ENCODE measurements at places on chromosomes 3 and 15.

- no peak for DNase-seq
Measured at GRCh38 chr3:171881251-171881650, 38.1 kb downstream of the TMEM212 start.

DNA sequence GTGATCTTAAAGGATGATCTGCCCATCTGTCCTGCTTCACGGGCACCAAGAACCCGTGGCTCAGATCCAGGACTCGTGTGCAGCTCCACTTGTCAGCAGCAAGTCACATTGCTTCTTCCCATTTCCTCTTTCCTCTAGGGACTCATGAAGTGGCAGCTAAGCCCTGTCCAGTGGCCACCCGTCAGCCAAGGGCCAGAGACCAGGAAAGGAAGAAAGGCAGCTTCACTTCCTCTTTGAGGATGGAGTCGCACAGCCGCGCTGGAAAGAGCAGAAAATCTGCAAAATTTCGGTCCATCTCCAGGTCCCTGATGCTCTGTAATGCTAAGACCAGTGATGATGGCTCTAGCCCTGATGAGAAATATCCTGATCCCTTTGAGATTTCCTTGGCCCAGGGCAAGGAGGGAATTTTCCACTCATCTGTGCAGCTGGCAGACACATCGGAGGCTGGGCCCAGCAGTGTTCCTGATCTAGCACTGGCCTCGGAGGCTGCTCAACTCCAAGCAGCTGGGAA is 28.5 kb downstream of the IL16 start:
- no peak for DNase-seq

- DNase-seq: no peak
Measured at GRCh38 chr15:82873000-82873680, 63.7 kb downstream of the WHAMM start.

GRCh38 chr3:148711981-148712666 is 14.4 kb downstream of the AGTR1 start:
- no peak for DNase-seq

DNA sequence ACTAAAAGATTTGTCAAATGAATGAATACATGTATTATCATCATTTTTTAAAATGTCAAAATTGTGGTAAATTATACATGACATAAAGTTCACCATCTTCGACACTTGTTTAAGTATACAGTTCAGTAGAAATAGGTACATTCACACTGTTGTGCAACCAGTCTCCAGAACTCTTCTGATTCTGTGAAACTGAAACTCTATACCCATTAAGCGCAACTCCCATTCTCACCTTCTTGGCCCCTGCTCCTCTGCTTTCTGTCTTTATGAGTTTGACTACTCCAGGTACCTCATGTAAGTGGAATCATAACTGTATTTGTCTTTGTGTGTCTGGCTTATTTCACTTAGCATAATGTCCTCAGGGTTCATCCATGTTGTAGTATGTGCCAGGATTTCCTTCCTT is 50.1 kb upstream of the KBTBD8 start:
- no peak for DNase-seq

DNA sequence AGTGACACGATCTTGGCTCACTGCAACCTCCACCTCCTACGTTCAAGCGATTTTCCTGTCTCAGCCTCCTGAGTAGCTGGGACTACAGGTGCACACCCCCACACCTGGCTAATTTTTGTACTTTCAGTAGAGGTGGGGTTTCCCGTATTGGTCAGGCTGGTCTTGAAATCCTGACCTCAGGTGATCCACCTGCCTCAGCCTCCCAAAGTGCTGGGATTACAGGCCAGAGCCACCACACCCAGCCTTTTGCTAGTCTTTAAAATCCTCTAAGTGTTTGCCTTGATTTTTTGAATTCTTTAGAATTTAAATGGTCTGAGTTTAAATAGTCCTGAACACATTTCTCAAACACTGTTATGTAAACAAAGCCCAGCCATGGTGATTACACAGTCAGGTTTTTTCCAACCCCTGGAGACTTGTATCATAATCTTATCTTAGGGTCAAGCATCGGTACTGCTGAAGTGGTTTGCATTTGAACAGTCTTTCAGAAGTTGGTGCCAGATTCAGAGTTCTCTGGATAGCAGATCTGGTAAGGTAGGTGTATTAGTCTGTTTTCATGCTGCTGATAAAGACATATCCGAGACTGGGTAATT is 28.2 kb upstream of the PIAS1 start:
- DNase-seq: no peak

DNA sequence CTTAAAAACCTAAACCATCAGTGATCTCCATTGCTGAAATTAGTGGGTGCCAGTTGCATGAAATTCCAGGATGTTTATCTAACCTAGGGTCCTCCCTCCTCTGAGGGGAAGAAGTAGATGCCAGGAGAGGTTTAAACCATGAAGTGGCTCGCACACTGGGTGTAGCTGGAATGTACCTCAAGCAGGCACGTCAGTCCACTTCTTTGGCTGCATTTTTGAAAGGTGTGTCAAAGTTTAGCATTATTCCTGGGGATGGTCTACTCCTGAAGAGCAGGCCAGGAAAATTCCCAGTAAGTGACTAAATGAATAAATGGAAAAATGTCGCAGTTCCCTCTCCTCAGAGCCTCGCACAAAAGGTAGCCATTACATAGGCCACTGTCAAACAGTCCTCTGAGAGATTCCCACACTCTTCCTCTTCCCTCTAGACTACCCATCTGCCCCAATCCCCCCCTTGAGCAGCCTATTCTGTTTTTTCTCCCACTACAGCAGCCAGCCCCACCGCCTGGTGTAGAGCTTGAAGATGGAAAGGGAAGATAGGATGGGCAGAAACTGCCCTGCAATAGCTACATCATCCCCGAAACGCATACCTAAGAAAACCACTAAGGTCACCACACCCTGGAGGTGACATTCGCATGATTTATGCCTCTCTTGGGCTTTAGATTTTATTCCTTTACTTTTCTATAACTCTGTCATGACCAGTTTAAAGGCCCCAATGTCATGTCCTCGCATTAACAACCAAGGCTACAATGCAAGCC is 655 bp upstream of the TMOD3 start:
- no peak for DNase-seq

DNA sequence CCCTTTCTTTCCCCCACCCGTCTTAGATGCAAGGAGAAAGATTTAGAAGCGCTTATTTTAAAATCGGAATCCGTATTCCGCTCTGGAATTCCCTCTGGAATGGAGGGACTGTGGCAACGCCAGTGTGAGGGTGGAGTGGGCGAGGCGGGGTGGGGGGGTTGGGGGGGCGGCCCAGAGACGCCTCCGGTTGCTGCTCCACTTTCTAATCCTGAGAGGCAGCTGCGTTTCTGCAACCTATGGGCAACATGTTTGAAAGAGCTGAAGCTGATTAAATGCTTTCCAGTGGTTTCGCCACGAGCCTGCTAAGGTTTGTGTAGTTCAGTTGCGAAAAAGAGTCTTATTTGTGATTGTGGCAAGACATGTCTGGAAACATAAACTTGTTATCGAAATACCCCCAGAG is at the start of gene CCK:
CCK (minus strand) TSS at position 101 of the 400 bp plus-strand sequence. CDS start 2,555 bp downstream, outside the sequence.
- no peak for DNase-seq

- DNase-seq: no peak
Measured at GRCh38 chr3:113147681-113148261, 63.6 kb upstream of the BOC start.

- DNase-seq: peak; percentile 41
Measured at GRCh38 chr3:129305592-129306091, 27.0 kb downstream of the HMCES start.

GRCh38 chr15:70126362-70126761 is 28.6 kb upstream of the TLE3 start:
- no peak for DNase-seq

DNA sequence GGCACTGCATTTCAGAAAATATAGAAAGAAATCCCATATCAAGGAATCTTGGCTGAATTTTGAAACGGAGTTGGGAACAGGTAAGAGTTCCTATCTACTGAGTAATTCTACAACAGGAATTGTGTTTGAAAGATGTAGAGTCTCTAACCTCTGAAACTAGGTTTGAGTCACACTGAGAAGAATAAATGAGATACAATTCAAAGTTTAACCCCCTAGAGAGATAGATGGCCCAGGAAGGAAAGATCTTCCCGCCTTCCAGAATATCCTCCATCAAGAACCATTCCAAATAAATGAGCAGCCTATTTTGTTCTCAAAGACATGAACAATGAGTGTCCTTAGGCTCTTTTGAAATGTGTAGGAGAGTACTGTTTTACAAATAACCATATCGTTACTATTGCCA is 2.9 kb upstream of the ANP32A start:
- DNase-seq: no peak

DNA sequence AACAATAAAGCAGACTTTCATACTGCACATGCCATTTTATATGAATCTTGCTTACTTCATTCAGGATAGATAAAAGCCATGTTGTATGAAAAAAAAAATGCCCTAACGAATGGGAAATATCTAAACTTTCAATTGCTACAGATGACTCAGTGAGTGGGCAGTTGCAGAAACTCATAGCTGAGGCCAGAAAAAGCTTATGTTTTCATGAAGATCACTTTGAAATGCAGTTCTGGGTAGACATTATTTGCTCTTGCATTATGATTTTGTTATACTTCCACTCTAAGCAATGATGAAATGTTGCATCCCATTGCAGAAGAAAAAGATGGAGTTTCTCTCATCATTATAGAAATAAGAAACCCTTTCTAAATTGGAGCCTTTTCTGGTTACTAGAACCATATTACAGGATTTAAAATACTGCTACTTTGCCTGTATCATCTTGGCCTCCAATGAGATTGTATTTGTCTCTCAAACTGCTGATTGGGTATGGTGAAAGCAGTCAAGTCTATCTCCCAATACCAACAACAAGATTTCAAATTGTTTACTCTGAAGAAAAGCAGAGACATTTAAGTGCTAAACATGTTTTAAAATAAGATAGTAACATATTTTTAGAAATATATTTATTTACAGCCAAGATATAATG is 17.0 kb downstream of the PEAK1 start:
- no peak for DNase-seq

- DNase-seq: no peak
Measured at GRCh38 chr3:172465281-172465680, 17.0 kb upstream of the GHSR start.

DNA sequence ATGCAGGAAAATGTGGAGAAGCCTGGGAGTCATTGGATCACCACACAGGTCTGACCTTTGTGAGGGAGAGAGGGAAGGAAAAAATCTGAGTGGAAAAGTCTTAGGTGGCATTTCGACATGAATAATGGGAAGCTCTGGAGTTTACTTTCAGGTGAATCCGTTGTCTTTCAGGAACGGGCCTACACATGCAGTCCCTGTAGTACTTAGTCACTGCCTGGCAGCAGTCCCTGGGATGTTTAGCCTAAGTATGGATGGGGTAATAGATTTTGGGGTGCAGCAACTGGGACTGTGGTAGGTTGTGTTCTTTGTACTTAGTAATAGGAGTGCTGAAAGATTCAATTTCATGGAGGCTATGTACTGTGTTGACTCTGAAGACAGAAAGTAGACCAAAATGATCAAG is 227.5 kb upstream of the EPHA3 start:
- DNase-seq: no peak

DNA sequence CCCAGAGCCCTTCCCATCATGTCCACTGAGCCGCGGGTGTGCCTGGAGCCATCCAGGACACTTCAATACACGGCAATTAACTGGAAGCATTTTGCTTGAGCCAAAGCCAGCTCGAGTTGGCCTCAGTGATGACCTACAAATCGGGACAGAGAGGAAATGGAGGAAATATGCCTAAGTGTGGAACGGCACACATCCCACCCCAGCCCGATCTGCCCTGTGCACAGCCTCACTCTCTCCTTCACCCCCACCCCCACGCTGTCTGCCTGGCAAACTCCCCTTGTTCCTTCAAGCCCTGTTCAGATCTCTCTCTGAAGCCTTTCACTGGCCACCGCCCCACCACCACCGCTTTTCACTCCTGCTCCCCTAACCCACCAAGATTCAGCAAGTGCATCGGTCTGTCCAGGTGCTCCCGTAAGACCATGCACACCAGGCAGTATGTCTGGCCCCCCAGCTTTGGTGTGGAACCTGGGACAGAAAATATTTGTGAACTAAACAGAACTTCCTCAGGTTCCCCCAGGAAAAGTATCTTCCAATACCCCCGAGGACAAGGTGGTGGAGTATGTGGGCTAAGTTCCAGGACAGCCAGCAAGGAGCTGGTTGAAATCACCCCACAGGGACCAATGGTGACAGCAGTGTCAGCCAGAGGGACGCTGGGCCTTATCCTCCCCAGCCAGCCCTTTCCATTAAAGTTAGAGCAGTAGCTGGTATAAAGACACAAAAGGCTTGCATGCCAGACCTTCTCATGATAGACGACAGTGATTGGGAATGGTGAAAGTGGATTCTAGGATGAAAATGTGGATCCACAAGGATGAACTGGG is 83.7 kb downstream of the VGLL4 start:
- no peak for DNase-seq

- no peak for DNase-seq
Measured at GRCh38 chr3:23508464-23508863, 297.3 kb upstream of the UBE2E1 start.

Measured in dorsolateral prefrontal cortex (tissue), 122 donors.